ENCODE measurements at places on chromosomes 7 and 10. TPM values are rescaled to one million over a fixed set of nuclear protein-coding genes. Genes with fewer than 3 reads are reported as not detected.

AGAP3 gene
- total RNA-seq = 34.6 TPM

FEZF1 gene
- not detected for total RNA-seq

SSMEM1 gene
- not detected for total RNA-seq

VSTM4 gene
- total RNA-seq = 6.6 TPM

DPYSL4 gene
- 12.3 TPM for total RNA-seq

FAM24B gene
- 2.2 TPM for total RNA-seq

NODAL gene
- not detected for total RNA-seq

GIMAP5 gene
- 0.13 TPM for total RNA-seq

HHEX gene
- total RNA-seq = 11.0 TPM

HGF gene
- 78.2 TPM for total RNA-seq

ABCC2 gene
- total RNA-seq = 3.4 TPM

ZNF12 gene
- 19.8 TPM for total RNA-seq

LIPF gene
- total RNA-seq = not detected

OR2F2 gene
- not detected for total RNA-seq

HMX2 gene
- total RNA-seq = not detected

TMEM236 gene
- not detected for total RNA-seq

OR2A42 gene
- total RNA-seq = not detected

MOGAT3 gene
- total RNA-seq = not detected

FMC1 gene
- total RNA-seq = 15.3 TPM

TFEC gene
- 0.13 TPM for total RNA-seq

RADIL gene
- 0.78 TPM for total RNA-seq

ACTR3C gene
- total RNA-seq = 0.39 TPM

TLL2 gene
- 0.26 TPM for total RNA-seq

FAM180A gene
- total RNA-seq = 3.6 TPM

ANKRD22 gene
- total RNA-seq = not detected

EVX1 gene
- not detected for total RNA-seq

MYO3A gene
- not detected for total RNA-seq

DUSP5 gene
- total RNA-seq = 33.7 TPM

BAIAP2L1 gene
- 5.4 TPM for total RNA-seq

PRTFDC1 gene
- total RNA-seq = 18.6 TPM

PVRIG gene
- not detected for total RNA-seq

AKR1C8 gene
- total RNA-seq = not detected

MYPN gene
- total RNA-seq = 0.13 TPM

HOXA1 gene
- total RNA-seq = 1.4 TPM

INTS1 gene
- 63.2 TPM for total RNA-seq

PRDX3 gene
- total RNA-seq = 108 TPM

FKBP9 gene
- total RNA-seq = 198 TPM

C10orf53 gene
- not detected for total RNA-seq

CYP2W1 gene
- not detected for total RNA-seq

COL1A2 gene
- total RNA-seq = 2,173 TPM

TTYH3 gene
- total RNA-seq = 62.3 TPM

DPP6 gene
- total RNA-seq = not detected

AZGP1 gene
- 0.40 TPM for total RNA-seq

LIMK1 gene
- 60.1 TPM for total RNA-seq

ADRA2A gene
- not detected for total RNA-seq

CCL26 gene
- total RNA-seq = not detected

TBXAS1 gene
- 5.3 TPM for total RNA-seq

PNLIPRP2 gene
- total RNA-seq = not detected

ACBD5 gene
- total RNA-seq = 10.3 TPM

STEAP1B gene
- total RNA-seq = 4.4 TPM

KAZALD1 gene
- 67.5 TPM for total RNA-seq

ITIH5 gene
- total RNA-seq = 0.91 TPM

KLF14 gene
- total RNA-seq = 0.13 TPM
